ENCODE measurements at places on chromosomes 3 and 15. TPM values are rescaled to one million over a fixed set of nuclear protein-coding genes. Genes with fewer than 3 reads are reported as not detected.
A peak's percentile ranks its signal among the peaks of the same experiment; 100 is the strongest.

The TNIK gene
- not detected for total RNA-seq

DNA sequence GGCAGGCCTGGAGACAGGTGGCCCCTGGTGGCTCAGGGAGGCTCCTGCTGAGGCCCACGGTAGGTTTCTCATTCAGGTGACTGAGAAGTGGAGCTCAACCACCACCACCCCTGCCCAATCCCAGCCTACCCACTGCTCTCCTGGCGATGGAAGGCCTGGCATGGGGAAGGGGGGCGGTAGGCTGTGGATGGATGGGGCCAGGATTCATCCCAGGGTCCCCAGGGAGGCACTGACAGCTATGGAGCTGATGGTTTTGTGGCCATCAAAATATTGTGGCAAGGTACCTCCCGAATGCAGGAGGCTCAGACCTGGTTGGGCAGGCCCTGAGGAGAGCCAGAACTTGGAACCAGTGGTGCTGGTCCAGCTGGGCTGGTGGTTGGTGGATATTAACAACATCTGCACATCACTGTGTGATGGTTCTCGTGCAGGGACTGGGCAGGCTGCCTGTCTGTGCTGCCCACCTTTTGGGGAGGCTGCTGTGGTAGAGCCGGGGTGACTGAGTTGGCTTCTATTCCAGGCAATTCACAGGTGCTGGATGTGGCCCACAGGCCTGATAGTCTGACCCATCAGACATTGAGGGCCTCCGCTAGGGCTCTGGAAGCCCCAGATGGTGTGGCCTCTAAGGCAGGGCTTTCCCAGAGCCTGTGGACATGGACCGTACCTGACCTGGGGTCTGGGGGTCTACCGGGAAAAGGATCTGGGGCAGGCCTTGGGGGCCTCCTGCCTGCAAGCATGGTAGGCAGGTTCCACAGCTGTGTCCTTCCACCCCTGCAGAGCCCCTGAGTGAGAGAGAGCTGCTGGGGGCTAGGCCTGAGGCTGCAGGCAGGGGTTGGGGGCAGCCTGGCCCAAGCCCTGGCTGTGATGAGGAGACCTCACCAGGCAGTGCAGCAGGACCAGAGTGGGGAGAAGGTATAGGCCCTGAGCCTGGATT is 3.4 kb downstream of the ZBTB47 start:
- DNase-seq: no peak

DNA sequence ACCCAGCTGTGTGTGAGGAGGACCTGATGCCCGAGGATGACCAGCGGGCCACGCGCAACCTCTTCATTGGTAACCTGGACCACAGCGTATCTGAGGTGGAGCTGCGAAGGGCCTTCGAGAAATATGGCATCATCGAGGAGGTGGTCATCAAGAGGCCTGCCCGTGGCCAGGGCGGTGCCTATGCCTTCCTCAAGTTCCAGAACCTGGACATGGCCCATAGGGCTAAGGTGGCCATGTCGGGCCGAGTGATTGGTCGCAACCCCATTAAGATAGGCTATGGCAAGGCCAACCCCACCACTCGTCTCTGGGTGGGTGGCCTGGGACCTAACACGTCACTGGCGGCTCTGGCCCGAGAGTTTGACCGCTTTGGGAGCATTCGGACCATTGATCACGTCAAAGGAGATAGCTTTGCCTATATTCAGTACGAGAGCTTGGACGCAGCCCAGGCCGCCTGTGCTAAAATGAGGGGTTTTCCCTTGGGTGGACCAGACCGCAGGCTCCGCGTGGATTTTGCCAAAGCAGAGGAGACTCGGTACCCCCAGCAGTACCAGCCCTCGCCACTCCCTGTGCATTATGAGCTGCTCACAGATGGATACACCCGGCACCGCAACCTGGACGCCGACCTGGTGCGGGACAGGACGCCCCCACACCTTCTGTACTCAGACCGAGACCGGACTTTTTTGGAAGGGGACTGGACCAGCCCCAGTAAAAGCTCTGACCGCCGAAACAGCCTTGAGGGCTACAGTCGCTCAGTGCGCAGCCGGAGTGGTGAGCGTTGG is 1.5 kb downstream of the RBM15B start:
- DNase-seq: no peak

GRCh38 chr15:77481670-77482069 is 61.0 kb downstream of the HMG20A start:
- no peak for DNase-seq

DNA sequence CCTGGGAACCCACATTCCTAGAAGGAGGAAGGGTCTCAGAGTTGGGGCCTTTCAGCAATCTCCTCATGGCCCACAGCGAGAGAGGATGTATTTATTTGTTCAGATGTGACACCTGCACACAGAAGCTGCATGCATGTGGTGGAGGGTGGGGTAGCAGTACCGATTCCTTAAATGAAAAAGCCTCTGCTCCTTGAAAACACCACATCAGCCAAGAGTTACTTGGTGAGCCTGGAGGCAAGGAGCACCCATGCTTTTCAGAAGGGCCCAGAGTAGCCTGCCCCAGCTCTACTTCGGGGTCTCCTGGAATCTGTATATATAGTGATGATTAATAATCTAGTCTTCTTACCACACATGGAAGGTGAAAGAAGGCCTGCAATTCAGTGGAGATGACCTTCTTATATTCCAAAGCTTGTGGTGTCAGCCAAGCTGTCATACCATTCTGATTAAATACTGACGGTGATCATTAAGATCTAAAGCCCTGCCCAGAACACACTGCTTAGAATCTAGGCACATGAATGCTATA is 33.5 kb downstream of the SEMA6D start:
- DNase-seq: no peak

The GPR171 gene
- not detected for total RNA-seq

The BOC gene
- not detected for total RNA-seq

DNA sequence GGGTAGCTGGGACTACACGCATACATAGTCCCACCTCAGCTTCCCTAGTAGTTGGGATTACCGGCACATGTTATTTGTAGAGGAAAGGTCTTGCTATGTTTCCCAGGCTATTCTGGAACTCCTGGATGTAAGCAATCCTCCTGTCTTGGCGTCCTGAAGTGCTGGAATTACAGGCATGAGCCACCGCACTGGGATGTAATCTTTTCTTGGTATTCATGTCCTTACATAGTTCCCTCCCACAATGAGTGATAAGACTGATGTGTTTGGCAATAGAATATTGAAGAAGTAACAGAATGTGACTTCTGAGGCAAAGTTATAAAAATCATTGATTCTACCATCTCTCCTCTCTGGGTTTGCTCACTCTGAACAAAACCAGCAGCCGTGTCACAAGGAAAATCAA is 22.7 kb upstream of the ALCAM start:
- no peak for DNase-seq

DNA sequence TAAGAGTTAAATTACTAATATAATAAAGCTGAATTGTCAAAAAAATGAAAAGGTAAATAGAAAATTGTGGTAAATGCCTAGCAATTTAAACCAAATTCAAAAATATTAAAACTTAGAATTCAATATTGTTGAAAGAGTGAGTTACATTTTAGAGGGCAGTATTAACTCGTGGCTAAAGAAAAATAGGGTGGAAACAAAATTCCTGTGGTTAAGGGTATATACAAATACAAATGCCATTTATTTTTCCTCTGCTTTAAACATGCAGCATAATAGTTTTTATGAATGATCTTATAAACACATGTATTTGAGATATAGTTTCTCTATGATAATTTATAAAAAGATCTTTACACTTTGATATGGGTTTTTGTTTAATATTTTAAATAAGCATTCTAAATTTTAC is 79.0 kb downstream of the NEDD4 start:
- no peak for DNase-seq

The MYEF2 gene
- 129 TPM for total RNA-seq

DNA sequence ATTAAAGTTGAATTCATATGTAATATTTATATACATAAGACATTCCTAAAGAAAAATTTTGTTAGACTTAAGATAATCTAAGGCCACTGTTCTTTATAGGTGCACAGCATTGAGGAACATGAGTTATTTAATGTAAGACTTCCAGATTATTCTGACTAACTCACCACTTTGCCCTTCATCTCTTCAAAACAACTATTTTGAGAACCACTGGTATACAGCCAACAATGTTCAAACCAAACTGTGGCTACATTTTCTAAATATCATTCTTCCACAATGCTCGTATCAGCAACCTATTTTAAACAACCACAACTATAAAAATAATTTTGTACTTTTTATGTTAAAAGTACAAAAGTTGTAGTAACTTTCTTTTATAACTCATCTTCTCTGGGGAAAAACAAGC is 199.8 kb upstream of the ALCAM start:
- DNase-seq: no peak

The MCF2L2 gene
- 8.0 TPM for total RNA-seq

- DNase-seq: peak; percentile 29
Observed at GRCh38 chr15:43974852-43975251, 148.1 kb downstream of the WDR76 start.

GRCh38 chr3:188223936-188224335 is 70.0 kb downstream of the LPP start:
- no peak for DNase-seq

DNA sequence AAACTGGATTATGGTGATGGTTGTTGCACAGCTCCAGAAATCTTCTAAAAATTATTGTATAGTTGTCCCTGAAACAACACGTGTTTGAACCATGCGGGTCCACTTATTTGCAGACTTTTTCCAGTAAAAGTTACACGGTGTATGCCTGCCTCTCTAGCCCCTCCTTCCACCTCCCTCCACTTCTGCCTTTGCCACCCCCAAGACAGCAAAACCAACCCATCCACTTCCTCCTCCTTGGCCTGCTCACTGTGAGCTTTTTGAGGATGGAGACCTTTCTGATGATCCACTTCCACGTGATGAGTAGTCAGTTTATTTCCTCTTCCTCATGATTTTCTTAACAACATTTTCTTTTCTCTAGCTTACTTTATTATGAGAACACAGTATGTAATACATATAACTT is 5.4 kb downstream of the CYFIP1 start:
- no peak for DNase-seq

The C3orf49 gene
- total RNA-seq: not detected

DNA sequence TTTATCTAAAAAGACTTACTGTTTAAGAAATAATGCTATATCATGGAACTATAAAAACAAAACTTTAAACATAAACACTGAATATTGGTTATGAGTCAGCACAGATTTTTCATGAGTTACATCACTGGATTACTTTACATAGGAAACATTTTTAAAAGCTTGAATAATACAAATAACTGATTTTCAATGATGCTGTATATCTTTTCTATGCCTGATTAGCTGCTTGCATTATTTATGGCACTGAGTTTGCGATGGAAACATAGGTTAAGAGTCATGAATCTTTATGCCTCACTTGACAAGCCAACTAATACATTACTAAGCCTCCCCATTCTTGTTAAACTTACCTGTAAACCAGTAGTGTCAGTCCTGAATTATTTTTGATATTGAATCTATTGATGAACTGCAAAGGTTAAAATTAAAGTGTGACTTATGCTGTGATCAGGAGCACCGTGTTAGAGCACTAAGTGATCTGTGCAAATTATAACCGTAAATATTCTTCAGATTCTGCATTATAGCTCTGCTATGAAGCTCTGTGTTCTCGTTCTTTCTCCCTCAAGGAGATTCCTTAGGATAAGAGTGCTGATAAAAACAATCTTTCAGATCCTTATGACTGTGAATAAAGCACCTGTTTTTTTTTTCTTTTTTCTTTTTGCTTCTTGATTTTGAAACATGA is 437.3 kb upstream of the BCHE start:
- no peak for DNase-seq

The ADGRG7 gene
- total RNA-seq: not detected

GRCh38 chr3:81003817-81004216 is 757.6 kb downstream of the GBE1 start:
- no peak for DNase-seq

DNA sequence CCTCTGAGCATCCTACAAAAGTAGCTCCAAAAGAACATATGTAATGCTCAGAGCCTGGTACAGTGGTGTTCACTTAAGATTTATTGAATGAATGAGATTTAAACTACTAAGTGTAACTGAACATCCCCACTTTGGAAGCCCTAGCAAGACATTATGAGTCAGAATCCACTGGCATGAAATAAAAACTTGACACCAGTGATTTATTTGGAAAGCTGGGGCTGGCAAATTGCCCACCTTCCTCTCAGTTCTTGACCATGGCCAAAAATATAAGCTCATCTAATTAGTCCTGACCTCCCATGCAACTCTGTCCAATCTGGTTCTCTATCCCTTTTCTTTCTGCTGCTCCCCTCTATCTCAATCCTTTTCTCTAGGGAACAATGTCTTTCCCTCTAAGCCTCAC is 418.0 kb downstream of the PLCL2 start:
- DNase-seq: no peak

The IL16 gene
- total RNA-seq: 85.1 TPM

- no peak for DNase-seq
Observed at GRCh38 chr3:31010491-31010890, 116.0 kb upstream of the GADL1 start.

The HMCES gene
- 287 TPM for total RNA-seq

- no peak for DNase-seq
Observed at GRCh38 chr15:36601497-36601932, 22.1 kb downstream of the CDIN1 start.

DNA sequence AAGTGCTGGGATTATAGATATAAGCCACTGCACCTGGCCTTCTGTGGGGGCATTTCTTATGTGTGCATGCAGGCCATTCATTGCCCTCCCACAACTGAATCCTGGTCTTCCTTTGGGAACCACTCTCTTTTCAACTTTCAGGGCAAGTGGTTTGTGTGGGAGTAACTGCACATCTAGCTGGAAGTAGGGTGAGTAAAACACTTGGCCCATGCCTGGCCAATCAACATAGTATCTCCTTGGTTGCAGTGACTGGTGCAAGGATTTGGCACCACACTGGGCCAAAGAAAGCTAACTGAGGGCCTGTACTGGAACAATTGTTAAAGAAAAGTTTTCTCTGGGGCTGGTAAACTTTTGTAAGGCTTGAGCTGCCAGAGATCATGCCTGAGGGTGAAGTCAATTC is 189.2 kb upstream of the FEZF2 start:
- DNase-seq: no peak

GRCh38 chr15:52348056-52348745 is 52.6 kb upstream of the MYO5C start:
- no peak for DNase-seq

GRCh38 chr15:99472416-99473145 is 93.2 kb upstream of the MEF2A start:
- DNase-seq: no peak

DNA sequence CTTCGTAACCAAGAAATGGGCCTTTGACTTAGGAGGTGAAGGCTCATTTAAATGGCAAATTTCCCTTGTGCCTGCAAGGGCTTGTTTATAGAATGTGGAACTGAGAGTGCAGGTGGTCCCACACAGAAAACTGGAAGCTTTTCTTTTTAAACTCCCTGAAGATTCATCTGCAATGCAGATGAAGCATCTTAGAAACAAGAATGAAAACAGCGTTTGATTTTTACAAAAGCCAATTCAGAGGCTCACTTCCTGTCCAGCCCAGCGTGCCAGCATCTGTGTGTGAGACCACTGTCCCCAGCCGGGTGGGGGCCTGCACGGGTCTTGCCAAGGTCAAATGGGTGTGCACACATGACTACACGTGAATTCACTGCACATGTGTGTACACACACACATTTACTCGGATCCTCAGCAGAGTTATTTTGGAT is 94.7 kb downstream of the LINGO1 start:
- peak; percentile 90 for DNase-seq
